ENCODE measurements at places on chromosomes 2 and 18. TPM values are rescaled to one million over a fixed set of nuclear protein-coding genes. Genes with fewer than 3 reads are reported as not detected.
A peak's percentile ranks its signal among the peaks of the same experiment; 100 is the strongest.

REG1A gene
- total RNA-seq: not detected

- DNase-seq: no peak
Measured at GRCh38 chr2:152445791-152446201, 110.8 kb downstream of the FMNL2 start.

GRCh38 chr2:218895759-218896500 lies 15.3 kb downstream of the WNT10A start:
- no peak for DNase-seq

DNA sequence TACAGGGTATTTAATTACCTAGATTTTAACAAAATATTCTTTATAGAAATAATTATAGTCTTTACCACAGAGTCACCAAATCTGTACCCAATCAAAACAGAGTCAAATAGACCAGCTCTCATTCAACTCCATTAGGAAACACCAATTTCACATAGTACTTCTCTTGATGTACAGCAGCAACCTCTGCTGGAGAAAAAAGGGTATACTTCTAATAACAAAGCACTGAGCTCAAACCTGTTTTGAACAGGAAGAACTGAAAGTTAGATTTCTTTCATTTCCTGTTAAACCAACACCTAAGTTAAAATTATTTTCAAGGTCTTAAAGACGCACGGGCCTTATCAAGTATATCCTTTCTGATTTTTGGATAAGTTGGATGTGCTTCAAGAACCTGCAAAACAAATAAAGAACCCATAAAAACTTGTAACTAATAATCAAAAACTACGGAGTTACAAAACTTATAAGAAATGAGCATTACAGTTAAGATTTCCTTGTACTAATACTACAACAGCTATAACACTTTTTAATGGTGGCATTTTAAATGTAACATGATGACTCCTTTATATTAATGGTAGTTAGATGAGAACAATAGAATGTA lies 79.0 kb downstream of the TTC21B start:
- peak; percentile 6 for DNase-seq

NEU2 gene
- 1.4 TPM for total RNA-seq

DNA sequence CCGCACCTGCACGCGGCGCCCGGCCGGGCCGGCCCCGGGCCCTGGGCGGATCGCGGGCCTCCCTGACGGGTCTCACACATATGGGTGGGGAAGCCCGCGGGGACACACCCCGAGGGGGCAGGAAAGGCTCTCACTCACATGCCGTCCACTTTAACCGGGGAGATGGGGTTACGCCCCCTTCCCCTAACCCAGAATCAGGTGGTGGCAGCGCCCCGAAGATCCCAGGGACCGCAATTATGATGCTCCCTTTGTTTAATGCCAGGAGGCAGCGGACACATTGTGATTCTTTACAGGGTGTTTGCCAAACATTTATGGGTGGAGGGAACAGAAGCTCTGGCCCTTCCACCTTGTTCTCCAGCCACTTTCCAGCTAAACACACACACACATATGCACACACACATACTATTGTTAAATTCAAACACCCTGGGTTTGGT lies 424 bp upstream of the ANKRD44 start:
- DNase-seq: no peak

LNPK gene
- 27.2 TPM for total RNA-seq

- DNase-seq: no peak
Measured at GRCh38 chr18:68909579-68909978, 111.7 kb downstream of the CCDC102B start.

TTR gene
- 1.3 TPM for total RNA-seq

DNA sequence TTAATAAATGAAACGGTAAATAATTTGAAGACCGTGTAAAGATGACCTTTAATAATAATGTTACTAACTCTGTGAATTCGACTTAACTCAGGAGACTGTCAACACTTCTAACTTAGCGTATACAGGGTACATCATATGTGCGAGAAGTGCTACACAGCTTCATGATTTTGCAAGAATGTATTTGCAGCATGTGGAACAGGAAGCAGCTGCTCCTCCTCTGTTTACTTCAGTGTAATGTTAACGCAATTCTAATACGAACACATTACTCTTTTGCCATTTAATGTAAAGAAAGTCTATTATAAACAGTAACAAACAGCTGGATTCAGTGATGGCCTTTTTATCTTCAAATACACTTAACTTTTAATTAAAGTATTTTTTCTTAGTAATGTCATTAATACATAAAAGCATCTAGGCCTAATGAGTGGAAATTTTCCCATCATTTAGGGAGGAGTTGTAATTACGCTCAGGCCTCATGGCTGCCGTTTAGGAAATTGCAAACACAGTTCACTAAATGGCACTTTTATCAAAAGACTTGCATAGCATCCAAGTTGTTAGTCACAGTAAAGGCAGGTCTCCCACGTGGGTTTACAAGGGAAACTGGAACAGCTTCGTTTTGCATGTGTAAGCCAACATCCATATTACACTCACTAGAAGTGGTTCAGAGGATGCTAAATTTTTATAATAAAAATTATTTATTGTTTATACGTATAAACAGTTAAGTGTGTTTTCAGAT lies 635.7 kb downstream of the FBXO15 start:
- DNase-seq: peak; percentile 16

CETN1 gene
- not detected for total RNA-seq

NCKAP5 gene
- total RNA-seq: 33.3 TPM

GRCh38 chr2:71503837-71504236 lies 50.5 kb downstream of the DYSF start:
- no peak for DNase-seq

BIN1 gene
- total RNA-seq: 98.8 TPM

- DNase-seq: no peak
Measured at GRCh38 chr2:2362181-2362580, 31.1 kb upstream of the MYT1L start.

RAB6C gene
- total RNA-seq: not detected

RAD51AP2 gene
- total RNA-seq: 0.20 TPM

EVA1A gene
- 10.7 TPM for total RNA-seq

- DNase-seq: no peak
Measured at GRCh38 chr2:107747964-107748583, 78.6 kb upstream of the RGPD4 start.

- no peak for DNase-seq
Measured at GRCh38 chr2:234451852-234452625, 44.8 kb downstream of the ARL4C start.

GRCh38 chr2:54085069-54085468 lies 30.3 kb upstream of the ACYP2 start:
- DNase-seq: no peak

GRCh38 chr18:23194155-23194996 lies 59.1 kb downstream of the CABLES1 start:
- no peak for DNase-seq

RBKS gene
- total RNA-seq: 1.2 TPM

DNA sequence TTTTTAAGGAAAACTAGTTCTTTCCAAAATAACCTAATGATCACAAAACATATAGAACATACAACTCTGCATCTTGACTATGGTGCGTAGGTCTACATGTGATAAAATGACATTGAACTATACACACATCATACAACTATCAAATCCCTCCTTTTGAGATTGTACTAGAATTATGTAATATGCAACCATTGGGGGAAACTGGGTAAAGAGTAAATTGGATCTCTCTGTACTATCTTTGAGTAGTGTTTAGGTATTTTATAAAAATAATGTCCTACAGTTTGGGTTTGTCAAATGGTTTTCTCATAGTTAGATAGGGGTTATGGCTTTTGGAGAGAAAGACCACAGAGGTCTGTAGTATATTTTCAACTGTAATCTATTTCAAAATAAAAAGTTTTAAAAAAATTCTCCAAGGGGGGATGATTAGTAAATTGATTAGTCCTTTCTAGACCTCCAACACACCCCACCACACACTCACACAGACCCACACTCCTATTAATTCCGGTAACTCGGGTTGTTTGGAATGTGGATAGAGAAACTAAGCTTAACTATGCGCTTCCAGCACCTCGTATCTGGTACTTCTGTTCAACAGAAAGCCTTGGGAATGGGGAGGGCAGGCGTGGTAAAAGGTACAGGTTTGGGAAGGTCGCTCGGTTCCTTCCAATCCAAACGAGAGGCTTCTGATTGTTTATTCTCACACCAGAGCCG lies 695 bp upstream of the BIRC6 start:
- DNase-seq: peak; percentile 67

- DNase-seq: no peak
Measured at GRCh38 chr2:26946841-26947784, 23.3 kb upstream of the MAPRE3 start.

GRCh38 chr2:216584112-216584511 lies 49.1 kb upstream of the IGFBP2 start:
- DNase-seq: no peak

DNA sequence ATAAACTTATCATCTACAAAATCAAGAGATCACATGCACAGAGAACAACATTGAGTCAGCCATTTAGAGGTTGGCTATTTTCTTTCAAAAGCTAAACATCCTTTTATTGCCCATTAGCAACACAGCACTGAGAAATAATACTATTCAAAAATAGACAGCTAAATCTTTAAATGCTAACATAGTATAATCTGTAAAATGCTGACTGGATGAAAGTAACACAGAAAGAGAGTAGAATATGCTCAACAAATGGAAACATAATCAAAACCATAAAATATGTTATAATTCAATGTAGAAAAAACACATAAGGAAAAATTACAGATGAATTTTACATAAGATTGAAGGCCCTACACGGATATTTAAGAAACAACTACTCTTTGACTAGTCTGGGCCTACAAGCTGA lies 56.5 kb upstream of the COL3A1 start:
- no peak for DNase-seq

DNA sequence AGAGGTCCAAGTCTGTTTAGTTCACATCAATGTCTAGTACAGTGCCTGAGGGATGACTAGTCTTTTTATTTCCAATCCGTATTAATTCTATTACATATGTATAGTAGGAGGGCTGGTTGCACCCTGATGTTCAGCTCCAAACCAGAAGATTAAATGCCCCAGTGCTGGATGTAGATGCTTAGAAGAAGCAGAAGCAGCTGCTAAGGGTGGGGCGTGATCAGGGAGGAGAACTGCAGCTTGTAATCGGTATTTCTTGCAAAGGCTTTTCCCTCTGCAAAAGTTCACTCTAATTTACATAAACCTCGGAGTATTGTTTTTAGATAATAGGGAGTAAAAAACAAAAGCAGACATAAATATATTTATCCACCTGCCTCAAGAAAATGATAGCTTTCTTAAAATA lies 145.3 kb upstream of the ITGA4 start:
- DNase-seq: no peak

DNA sequence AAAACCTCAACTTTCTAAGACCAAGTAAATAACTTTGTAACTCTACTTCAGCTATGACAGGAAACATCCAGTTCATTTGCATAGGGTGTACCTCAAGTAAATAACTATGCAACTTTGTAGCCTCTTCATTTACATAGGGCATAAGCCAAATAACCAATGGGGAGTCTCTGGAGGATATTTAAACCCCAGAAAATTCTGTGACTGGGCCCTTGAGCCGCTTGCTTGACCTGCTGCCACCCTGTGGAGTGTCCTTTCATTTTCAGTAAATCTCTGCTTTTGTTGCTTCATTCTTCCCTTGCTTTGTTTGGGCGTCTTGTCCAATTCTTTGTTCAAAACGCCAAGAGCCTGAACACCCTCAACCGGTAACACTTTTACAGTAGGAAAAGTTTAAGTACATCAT lies 1112.7 kb upstream of the NRXN1 start:
- no peak for DNase-seq

All from skin of body (tissue), 3 donors.